Upper lobe of left lung (tissue), 6 donors: ENCODE measurements at places on chromosomes 2 and 18. TPM values are rescaled to one million over a fixed set of nuclear protein-coding genes. Genes with fewer than 3 reads are reported as not detected.

DNA sequence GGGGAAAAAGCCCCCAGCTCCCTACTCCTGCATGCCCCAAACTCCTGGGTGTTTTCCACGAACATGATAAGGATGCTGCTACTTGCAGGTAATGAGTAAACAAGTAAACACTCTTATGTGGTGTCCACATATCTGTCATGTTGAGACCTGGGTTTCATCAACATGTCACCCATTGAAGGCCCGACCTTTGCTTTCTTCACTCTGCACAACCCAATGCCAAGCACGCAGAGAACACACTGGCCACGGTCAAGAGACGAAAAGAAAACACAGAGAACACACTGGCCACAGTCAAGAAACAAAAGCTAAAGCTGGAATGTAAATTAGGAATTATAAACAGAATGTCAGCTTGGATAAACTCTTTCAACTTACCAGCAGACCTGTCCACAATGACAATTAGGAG, 143.1 kb downstream of the TTC32 start:
- H3K36me3 ChIP-seq = no peaks in the 10 kb centered on the region
- DNase-seq = no peak
- H3K27ac ChIP-seq = no peak overlapping the region
- H3K27me3 ChIP-seq = no peaks in the 10 kb centered on the region

NTSR2 gene
- total RNA-seq = not detected

GRCh38 chr2:9637330-9637729, 6.5 kb upstream of the YWHAQ start:
- no peaks in the 10 kb centered on the region for H3K27me3 ChIP-seq
- no peak overlapping the region for H3K4me3 ChIP-seq
- H3K27ac ChIP-seq = no peak overlapping the region
- peaks cover 18% of the 10 kb centered on the region for H3K4me1 ChIP-seq
- no peak for DNase-seq

GRCh38 chr2:150572961-150573395, 85.5 kb upstream of the RND3 start:
- H3K36me3 ChIP-seq = no peaks in the 10 kb centered on the region
- no peak for DNase-seq
- H3K4me1 ChIP-seq = no peaks in the 10 kb centered on the region
- H3K4me3 ChIP-seq = no peak overlapping the region
- H3K27ac ChIP-seq = no peak overlapping the region

DNA sequence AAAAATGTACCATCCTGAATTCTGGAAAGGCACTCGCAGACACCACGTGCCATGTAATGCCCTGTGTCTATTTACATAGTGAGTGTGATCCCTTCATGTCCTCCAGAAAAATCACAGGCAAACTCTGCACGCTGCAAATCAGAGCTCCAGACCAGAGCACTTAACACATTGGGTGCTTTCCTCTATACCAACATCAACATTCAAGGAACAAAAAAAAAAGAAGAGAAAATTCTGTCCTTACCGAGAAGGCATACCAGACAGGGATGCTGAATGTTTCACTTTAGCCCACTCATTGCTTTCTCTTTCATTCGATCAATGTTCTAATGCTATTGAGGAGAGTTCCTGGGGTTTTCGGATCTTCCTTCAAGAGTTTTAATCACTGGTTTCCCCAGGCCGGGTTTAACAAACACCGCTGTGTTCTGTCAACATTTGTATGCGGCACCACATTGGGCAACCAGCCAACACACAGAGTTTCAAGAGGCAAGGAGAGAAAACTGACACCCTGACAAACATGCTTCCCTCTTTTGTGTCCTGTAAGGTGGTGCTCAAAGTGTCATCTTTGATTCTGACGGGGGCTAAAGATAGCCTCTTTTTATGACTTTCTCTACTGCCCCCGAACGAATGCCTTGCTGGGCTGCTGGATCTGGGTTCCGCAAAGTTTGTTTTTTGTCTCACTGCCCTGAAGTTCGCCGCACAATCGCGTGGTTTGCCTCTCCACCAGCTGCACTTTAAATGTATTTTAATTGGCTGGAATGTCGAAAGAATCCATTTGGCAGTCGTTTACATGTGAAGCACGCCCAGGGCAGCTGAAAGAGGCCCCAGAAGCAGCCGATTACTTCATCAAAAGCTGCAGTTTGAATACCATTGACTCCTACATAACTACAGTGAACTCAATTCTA, 106.4 kb upstream of the NCKAP5 start:
- H3K36me3 ChIP-seq = no peaks in the 10 kb centered on the region
- no peaks in the 10 kb centered on the region for H3K4me1 ChIP-seq
- peak; percentile 52 for DNase-seq

PPP1R1C gene
- total RNA-seq = not detected

- no peak for DNase-seq
- no peaks in the 10 kb centered on the region for H3K36me3 ChIP-seq
- no peaks in the 10 kb centered on the region for H3K27me3 ChIP-seq
Observed at GRCh38 chr2:197045115-197045514, 118.6 kb upstream of the PGAP1 start.

RDH14 gene
- 33.3 TPM for total RNA-seq

DNA sequence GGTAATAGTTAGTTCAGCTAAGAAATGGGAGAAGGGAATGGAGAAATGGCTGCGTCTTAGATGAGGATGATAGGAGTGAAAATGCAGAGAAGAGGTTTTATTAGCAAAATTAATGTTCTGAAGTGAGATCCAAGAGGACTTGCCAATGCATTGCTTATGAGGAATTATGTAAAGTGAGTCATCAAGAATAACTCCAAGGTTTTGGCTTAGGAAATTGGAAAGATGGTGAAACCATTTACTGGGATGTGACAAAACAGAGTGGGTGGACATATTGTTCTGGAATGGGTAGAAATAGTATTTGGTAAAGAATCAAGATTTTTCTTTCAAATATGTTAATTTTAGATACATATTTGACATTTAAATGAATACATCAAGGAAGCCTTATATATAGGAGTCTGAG, 306.6 kb upstream of the CYRIA start:
- no peak overlapping the region for H3K27ac ChIP-seq
- no peaks in the 10 kb centered on the region for H3K27me3 ChIP-seq
- H3K4me3 ChIP-seq = no peak overlapping the region
- DNase-seq = no peak
- no peaks in the 10 kb centered on the region for H3K36me3 ChIP-seq

GRCh38 chr18:13416208-13416607, 197.6 kb downstream of the LDLRAD4 start:
- H3K4me1 ChIP-seq = peaks cover 21% of the 10 kb centered on the region
- DNase-seq = no peak
- H3K27me3 ChIP-seq = no peaks in the 10 kb centered on the region
- H3K27ac ChIP-seq = peak overlapping the region; percentile 36

NAPG gene
- 16.8 TPM for total RNA-seq

GRCh38 chr2:125224830-125225229, 1199.7 kb downstream of the CNTNAP5 start:
- no peak overlapping the region for H3K4me3 ChIP-seq
- H3K27ac ChIP-seq = no peak overlapping the region
- no peak for DNase-seq

SERPINB12 gene
- total RNA-seq = not detected
